ENCODE measurements at places on chromosomes 3 and 15.

DNA sequence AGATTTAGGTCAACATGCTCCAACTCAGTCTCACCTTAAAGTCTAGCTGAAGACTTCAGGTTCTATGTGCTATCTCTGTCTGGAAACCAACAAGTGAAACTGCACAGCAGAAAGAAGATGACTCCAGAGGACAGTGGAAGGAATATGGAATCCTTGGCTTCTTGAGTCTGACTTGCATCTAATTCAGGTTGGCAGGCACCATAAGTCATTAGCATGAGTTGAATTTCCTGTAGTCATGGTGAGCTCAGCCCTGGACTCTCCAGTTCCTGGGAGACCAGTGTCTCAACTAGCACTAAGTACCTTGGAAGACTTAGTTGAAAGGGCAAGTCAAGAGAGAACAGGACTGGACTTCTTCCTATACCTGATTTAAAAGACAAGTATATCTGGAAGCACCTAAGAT lies 129.7 kb downstream of the DTWD1 start:
- no peak for DNase-seq

- DNase-seq, result no peak
Measured at GRCh38 chr15:48717458-48717857, 71.9 kb upstream of the FBN1 start.

- DNase-seq, result no peak
Measured at GRCh38 chr3:37985637-37986320, 4.8 kb upstream of the VILL start.

DNA sequence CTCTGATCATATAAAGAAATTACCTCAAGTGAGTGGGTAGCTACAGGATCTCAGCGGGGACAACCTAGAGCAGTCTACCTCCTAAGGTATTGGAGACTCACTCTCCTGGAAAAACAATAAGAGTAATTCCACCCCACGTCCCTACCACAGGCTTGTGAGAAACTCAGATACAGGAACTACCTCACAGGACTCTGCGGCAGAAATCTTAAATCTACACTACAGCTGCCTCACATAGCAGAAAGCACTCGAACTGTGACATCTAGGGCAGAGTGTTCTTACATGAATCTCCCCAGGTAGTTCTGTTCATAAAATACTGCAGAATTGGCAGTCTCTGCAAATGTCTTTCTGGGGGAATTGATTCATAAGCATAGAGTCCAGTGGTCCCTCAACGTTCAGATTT lies 382.9 kb upstream of the IL12A start:
- no peak for DNase-seq

GRCh38 chr15:100457201-100457600 lies 71.5 kb downstream of the CERS3 start:
- no peak for DNase-seq

DNA sequence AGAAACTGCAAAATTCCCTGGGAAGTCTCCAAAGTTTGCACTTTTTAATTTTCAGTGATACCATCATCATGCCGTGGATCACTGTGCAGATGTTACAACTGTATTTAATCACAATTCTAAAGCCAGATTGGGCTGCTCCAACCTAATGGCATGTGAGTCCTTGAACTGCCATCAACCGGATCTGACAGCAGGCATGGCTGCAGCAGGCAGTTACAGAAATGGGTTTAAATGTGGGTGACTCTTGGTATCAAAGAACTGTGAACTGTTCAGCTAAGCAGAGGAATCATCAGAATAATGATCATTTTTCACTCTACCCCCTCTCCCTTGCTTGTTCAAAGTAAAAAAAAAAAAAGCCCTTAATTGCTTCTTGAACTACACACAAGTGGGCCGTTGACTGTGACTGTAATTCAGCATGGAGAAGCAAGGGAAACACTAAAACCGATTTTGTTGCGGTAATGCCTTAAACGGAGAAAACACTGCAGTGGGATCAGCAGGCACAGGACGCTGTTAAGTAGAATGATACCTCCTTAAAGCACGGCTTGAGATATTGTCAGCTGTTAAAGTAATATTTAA lies 152.4 kb downstream of the RORA start:
- DNase-seq, result no peak

DNA sequence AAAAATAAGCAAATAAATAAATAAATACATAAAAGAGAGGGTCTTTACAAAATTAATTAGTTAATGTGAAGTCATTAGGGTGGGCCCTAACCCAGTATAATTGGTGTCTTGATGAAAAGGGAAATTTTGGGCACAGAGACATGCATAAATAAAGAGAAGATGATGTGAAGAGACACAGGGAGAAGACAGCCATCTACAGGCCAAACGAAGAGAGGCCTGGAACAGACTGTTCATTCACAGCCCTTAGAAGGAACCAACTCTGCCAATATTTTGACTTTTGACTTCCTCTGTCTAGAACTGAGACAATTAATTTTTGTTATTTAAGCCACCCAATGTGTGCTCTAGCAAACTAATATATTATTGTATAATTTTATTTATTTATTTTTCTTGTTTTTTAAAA lies 29.6 kb upstream of the SELENOK start:
- DNase-seq, result peak; percentile 25

DNA sequence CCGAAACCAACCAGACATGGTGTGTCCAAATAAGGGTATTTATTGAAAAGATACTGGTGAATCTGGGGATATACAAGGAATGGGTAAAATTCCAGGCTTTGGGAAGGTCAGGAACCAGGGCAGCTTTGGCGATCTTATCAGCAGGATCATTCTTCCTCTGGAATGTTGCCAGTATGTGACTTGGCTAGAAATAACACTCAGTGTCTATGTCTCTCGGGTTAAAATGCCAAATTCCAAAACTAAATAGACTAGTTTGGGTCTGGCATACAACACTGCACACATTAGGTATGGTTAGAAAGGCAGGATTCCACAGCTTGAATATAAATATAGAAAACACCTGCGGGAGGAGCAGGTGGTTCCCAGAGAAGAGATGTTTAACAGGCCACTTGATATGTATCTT lies 220.2 kb upstream of the CD96 start:
- DNase-seq, result no peak

DNA sequence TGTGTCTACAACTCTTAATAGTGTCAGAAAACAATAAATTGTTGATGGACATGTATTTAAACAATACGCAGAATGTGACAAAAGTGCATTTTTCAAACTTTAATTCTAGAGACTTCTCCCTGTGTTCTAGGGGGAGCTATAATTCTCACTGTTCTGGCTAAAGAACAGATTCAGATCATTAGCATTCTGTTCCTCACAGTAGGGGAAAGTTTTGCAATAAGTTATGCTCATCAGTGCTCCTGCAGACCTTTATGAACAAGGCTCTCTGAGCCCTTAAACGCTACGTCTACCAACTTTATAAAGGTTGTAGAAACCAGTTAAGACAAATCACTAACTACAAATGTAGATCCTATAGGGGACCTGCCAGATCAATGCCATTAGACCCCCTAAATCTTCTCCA lies 444.2 kb downstream of the SQOR start:
- DNase-seq, result no peak

DNA sequence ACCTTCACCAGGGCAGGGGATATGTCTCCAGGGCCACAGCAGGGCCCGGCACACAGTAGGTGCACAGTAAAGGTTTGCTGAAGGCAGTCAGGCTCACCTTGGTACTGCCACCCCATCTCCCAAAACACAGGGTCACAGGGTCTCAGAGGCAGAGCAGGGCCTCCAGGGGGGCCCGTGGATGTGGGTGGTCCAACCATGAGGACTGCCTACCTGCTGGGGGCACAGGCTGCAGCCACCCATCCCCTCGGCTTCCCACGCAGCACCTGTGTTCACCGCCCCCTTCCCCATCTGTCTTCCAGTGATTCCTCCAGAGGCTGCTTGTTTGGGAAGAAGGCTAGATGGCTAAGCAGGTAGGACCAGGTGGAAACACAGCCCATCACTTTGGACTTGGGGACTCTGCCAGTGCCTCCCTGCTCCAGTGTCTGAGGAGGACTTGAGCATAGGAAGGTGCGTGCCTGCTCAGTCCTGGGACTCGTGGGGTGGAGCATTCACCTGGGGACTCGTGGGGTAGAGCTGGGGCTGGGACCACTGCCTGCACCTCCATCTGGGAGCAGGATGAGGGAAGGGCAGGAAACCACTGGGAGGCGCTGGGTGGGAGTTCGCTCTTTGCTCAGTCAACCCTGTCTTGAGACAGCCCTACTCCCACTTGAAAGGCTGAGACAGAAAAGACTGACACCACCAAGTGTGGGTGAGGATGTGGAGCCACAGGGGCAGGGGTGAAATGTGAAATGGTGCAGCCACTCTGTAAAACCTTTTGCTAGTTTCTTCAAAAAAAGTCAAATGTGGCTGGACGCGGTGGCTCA lies 18.8 kb upstream of the PLXND1 start:
- peak; percentile 32 for DNase-seq

GRCh38 chr3:67142432-67142831 lies 144.3 kb downstream of the KBTBD8 start:
- no peak for DNase-seq

- DNase-seq, result no peak
Measured at GRCh38 chr3:21055015-21055414, 696.0 kb downstream of the ZNF385D start.

DNA sequence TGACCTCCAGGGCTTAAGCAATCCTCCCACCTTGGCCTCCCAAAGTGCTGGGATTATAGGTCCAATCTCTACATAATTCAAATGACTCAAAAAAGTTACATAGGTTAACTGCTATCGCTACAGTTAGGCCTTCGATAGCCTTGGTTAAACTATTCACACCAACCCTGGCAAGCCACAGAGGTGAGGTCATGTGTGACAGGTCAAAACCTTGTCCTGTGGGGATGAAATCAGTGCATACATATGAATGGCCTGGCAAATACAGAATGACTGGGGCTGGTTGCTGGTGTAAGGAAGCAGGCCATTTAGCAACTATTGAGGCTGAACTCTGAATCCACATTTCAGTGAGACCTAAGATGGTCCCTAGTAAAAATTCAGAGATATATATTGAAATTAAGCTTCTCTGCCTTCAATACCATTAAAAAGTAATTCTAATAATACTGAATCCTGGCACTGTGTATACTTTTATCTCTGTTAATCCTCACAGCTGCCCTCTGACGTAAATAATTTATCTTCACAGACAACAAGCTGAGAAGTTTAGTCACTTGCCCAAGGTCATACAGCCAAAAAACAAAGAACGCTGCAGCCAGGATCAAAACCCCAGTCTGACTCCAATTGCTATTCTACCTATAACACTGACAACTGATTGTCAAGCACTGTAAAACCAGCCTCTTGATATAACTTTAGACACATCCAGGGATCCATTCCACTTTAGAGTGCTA lies 35.3 kb downstream of the MKRN2 start:
- DNase-seq, result no peak

- DNase-seq, result no peak
Measured at GRCh38 chr15:56492791-56493555, 28.0 kb upstream of the MNS1 start.

DNA sequence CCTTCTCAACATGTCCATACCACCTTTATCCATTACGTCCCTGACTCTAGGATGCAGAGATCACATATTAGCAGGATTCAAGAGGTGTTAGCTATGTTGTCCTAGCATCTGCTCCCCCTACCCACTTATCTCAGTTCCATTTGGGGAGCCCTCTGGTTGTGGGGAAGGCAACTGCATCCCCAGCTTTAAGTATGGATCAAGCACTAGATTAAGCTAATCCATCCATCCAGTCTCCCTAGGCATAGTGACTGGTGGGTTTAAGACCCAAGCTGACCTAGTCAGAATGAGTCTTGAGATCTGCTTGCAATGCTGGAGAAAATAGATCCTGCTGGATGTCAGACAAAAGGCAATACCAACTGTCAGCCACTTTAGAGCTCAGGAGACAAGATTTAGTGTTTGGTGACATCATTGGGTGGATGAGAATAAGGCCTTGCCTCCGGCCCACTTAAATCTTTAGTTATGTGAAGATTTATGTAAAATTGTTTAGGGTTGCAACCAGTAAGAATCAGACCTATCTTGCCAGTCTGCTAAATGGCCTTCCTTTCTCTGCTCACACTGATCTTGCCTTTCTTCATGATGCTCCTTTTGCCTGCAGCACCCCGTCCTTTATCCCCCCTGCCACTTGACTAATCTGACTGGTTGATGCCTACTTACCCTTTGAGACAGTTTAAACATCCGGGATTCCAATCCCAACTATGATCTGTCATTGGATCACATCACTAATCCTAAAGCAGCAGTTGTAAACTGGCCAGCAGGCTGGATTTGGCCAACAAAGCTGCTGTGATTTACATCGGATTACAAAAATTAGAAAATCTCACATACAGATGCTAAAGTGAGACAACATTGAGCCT lies 2.1 kb upstream of the ISY1 start:
- DNase-seq, result no peak

DNA sequence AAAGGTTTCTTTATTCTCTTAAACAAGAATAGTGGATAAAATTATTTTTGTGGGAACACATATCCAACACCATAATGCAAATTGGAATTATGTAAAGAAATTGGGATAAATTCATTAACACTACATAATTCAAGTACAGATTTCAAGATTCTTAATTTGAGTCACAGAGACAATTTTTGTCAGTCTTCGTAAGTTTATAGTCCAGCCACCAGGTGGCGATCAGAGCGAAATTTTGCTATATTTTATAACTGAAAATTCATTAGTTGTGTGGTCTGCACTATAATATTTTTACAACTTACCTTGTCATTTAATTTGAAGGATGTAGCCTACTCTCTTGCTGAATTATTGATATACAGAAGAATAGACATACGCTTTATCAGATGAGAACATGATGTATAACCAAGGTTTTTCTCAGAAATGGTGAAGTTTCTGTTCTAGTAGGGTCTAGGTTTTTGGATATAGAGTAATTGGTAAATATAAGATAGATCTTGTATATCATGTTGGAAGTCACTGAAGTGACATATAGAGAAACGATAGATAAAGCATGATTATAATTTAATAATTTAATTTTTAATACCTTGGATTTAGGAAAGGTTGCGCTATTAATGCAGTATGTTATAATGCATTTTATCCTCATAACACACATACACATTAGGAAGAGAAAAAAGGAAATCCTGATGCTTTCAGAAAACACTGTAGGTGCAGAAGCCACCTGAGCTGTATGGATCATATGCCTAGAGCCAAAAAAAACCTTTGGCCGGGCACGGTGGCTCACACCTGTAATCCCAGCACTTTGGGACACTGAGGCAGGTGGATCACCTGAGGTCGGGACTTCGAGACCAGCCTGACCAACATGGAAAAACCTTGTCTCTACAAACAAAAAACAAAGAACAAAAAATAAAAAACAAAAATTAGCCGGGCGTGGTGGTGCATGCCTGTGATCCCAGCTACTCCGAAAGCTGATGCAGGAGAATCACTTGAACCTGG lies 31.7 kb downstream of the PLSCR4 start:
- peak; percentile 41 for DNase-seq

DNA sequence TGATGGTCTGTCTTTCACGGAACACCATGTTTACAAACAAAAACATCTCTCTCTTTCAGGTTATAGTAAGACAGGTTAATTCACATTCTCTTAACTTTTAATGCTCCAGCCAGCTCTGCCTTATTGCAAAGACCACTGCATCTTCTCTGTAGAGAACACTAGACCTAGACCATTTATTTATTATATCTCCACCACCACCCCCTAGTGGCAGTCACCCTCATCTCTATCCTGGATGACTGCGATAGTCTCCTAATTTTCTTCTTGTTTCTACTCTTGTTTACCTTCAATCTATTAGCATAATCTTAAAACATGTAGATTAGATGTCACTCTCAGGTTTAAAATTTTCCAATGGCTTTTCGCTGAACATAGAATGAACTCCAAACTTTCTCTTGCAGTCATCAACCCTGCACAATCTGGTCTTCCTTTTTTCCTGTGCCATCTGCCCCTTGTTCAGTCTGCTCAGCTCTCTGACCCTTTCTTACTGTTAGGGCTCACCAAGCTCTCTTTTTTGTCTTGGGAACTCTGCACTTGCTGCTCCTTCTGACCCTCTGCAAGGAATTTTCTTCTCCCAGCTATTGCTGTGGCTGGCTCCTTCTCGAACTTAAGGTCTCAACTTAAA lies 155.6 kb downstream of the SQOR start:
- peak; percentile 31 for DNase-seq
